ENCODE measurements at places on chromosomes 16 and 17.

GRCh38 chr17:1003972-1004768, 7.2 kb downstream of the TIMM22 start:
- peak; percentile 11 for DNase-seq

DNA sequence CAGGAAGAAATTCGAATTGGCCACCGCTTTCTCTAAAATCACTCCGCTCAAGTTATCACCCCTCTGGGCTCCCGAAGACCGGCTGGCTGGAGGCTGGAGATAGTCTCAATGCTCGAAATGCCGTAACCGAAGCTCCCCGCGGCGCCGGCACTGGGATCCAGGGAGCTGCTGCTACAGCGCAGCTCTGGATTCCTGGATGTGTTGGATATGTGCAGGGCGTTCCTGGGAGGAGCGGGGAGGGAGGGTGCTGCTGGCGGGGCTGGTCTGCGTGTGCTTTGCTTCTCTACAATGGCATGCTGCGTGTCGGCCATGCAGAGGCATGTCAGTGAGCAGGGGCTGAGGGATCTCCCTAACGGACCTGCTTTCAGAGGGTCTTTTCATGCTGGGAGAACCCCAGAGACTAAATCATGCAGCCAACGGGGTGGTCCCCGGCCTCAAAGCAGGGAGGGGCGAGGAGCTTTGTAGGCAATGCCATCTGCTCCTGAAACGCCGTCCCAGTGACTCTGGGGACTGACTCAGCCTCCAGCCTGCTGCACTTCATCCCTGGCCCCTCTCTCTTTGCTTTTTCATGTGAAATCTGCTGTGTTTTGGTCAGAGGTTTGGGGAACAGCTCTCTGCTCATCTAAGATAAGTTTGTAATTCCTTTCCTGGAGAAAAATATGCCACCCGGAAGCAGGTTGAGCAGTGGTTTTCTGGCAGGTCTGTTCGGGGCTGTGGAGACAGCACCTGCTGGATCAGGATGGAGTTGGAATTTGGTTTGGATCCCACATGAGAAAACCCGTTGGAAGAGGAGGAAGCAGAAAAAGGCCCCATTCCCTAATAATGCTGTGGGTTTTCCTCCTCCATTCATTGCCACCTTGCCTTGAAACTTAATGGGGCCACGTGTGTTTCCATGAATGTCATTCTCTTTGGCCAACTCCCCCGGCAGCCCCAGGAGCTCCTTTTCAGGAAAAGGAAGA, 311.4 kb downstream of the SEC14L1 start:
- no peak for DNase-seq

DNA sequence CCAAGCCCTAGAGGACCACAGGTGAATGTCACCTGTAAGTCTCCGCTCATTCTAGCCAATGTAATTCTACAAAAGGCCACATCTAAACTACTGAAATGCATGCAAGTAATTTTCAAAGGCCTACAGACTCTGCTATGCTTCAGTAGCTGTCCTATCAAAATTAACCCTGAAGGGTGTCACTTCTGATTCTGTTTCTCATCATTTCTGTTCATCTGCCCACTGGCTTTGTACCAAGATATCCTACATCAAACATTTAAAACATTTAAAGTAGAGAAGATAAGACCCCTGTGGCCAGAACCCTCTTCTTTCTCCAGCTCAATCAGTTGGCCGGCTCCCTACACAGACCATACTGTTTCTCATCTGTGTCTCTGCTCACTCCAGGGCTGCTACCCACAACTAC, 21.5 kb downstream of the PHF12 start:
- DNase-seq, result no peak

DNA sequence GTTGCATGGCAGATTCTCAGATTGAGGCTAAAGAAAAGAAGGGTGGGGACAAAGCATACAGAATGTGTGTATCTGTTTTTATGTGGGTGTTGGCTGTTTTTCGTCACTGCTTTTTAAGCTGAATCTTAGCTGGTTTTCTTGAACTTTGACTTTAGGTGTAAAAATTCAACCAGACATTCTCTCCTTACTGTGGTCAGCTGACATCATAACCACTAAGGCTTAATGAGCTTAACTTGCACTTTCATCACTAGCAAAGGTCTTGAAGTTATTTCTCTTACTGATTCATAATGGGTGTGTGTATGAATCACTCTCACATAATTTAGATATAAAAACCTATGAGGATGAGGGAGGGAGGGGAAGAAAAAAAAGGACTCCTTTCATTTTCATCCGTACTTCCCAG, 4.0 kb upstream of the CDC6 start:
- DNase-seq, result no peak

DNA sequence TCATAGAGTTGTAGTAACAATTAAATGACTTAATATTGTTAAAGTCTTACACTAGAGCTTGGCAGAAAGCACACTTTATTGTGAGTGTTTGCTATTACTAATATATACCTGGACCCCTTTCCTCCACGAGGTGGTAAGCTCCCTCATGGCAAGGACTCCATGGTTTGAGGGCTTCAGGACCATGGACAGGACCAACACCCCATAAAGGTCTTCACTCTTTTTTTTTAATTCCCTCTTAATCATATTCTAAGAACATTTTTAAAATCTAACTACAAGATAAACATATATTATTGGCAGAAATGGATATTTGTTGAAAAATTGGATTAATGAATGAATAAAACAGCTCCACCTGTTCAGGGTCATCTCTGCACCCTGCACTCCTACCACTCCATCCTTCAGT, 154.5 kb downstream of the CBLN1 start:
- DNase-seq, result no peak

GRCh38 chr16:71777329-71777728, 31.3 kb downstream of the AP1G1 start:
- DNase-seq, result no peak

- DNase-seq, result no peak
These were observed 197.3 kb downstream of the CEP112 start for GRCh38 chr17:65994679-65995078.

GRCh38 chr17:5598457-5598856, 14.1 kb upstream of the NLRP1 start:
- DNase-seq, result no peak

GRCh38 chr16:64621616-64622015, 500.2 kb downstream of the CDH11 start:
- DNase-seq, result no peak

Measured in Kasumi-1 (cell line).